ENCODE measurements at places on chromosomes 12 and 14.

DNA sequence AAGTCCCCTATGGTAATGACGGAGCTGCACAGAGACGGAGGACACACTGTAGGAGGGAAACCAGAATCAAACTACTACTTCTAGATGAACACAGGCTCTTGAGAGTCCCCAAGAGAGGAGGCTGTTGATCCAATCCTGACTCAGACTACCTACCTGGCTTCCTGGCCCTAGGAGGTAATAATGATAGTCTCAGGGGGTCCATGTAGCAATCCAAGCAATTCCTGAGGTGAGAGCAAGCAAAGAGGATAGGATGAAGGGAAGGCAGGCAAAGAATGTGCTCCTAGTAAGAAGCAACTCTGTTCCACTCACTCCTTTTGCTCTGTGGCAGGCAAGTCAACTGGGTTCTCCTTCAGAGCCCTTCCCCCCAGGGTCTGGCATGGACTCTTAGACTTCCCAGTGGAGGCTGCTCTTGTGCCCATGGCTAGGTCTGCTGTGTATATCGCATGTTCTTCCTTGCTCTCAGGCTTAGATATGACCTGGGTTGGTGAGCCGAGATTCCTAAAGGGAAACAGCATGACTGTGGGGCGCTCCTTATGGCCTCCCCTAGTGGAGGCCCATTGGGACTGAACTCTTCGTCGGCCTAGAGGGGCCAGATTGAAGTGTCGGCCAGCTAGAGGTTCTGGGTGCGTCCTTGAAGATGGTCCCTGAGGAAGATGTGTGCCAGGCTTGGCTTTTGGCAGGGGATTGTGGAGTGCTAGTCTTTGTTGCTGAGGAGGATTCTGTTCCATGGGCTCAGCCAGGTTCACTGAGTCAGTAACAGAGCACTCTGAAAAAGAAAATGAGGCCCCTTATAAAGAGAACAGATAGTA lies 2.1 kb downstream of the TINF2 start:
- no peak for DNase-seq

DNA sequence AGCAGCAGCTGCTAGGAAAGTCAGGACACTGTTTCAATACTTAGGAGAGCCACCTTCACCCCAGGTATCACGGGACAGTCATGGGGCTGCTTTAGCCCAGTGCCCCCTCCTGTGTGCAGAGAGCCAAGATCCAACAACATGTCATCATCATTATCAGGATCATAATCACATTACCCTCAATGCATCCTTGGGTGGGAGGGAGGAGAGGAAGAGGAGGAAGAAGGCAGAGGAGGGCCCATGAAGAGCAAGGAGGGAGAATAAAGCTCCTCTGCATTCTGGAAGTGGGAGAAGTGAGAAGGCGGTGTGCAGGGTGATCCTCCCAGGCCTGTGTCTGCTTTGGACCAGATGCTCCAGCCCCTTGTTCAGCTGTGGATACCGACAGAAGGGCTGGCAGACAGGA lies 64.2 kb downstream of the TSPAN11 start:
- DNase-seq = no peak

GRCh38 chr12:55934773-55935172 lies 3.8 kb downstream of the DGKA start:
- DNase-seq = no peak

DNA sequence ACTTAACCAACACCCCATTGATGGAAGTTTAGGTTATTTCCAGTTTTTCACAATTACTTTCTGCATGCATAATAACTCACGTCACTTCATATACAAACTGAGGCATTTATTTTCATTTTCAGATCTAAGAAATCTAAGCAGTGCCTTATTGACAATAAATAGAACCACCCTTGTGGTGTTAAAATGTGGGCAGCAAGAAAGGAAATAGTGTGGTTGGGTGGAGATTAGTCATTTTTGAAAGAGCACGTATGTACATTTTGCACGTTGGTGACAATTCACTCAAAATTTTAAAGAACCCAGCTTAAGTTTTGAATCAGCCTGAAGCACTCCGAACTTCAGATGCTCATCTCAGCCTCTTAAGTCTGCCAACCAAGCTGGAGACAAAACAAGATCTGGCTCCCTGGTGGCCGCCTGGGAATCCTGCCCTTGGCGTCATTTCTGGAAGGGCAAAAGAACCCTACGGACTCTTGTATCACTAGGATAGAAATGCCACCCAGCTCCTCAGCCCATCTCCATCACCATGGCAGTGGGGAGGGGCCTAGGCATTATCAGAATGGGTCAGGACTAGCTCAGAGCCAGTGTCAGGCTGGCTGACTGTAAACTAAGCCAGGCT lies 89.5 kb upstream of the BCL2L14 start:
- DNase-seq = no peak

DNA sequence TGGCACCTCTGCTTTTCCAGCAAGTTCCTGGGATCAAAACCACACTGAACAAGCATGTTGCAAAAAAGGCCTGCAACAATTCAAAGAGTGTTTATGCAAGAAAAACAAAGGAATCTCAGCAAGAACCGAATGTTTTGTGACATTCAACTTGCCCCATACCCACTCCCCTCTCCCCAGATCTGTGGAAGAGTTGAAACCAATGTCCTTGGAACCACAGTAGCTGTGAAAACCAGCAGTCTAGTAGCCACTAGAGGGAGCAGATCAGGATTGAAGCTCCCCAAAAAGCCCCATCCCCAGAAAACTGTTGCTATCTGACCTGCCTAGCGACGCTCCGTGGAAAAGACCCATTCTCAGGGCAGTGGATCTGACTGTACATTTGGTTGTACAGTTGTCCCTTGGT lies 27.1 kb downstream of the PRKAB1 start:
- no peak for DNase-seq

GRCh38 chr12:92961949-92962348 lies 32.9 kb upstream of the EEA1 start:
- no peak for DNase-seq

DNA sequence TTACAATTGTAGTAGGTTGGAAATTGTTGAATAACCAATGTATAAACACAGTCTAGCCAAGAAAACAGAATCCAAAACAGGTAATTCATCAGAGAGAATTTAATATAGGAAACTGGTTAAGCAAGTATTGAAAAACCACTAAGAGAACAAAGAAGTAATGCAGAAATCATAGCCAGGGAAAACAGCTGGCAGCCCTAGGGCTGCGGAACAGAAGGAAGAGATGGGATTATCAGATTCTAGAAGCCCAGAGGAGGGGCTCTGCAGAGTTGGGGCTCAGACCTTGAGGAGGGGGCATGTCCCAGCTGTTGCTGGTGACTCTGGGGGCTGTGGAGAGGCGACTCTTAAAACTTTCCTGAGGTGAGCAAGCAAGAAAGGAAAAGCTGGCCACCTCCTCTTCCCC lies 49.4 kb downstream of the CD9 start:
- no peak for DNase-seq
